ENCODE measurements at places on chromosomes 7 and 10.
A peak's percentile ranks its signal among the peaks of the same experiment; 100 is the strongest.

DNA sequence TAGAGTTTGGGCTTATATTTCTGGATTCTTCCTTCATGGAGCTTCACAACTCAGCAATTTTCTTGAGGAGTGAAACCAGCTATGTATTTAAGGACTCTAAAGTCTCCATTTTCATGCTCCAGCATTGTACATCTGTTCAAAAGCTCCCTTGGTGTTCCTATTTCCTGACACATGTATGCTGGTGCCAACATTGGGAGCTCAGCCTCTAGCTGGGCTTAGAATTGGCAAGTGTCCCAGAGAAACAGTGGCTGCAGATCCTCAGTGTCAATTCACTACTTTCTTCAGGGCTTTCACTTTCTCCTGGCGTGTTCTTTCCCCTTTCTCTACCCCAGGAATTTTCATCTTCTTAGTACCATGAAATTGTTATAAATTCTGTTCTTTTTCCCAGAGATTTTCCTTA lies 103.1 kb downstream of the ZNF467 start:
- peak; percentile 67 for DNase-seq

GRCh38 chr7:1083729-1084657 lies 3.9 kb upstream of the GPER1 start:
- DNase-seq, result no peak

DNA sequence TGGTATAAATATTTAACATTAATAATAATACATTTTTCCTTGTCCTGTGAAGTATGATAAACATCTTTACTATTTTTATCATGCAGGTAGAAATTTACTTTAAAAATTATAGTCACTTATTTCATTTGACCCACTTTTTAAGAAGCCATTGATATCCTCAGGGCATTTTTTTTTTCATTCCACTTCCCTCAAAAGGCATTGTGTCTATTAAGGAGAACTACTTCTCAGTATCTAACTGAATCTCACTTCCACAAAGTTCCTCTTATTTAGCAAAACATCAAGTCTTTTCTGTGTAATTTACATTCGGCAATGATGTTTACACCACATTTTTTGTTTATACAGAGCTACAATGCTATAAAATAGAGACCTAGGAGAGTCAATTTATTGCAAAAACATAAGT lies 388.2 kb upstream of the AKR1E2 start:
- no peak for DNase-seq

GRCh38 chr7:72334698-72335097 lies 77.4 kb downstream of the CALN1 start:
- DNase-seq, result no peak

DNA sequence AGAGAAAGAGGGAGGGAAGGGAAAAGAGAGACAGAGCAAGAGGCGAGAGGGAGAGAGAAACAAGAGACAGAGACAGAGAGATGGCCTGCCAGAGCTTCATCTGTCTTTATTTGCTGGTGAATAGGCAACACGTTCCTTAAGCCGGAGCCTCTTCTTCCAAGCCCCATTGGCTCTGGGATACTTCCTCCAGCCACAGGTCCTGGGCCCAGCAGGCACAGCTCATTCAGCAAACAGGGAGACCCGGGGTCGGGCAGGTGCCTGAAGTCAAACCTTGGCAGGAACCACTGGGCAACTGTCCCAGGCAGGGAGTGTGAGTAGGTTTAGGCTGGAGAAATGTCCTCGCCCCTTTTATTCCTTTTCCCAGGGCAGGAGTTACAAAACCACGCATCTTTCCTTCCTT lies 68.2 kb downstream of the MYL10 start:
- no peak for DNase-seq

GRCh38 chr7:50397971-50398324 lies 52.2 kb downstream of the FIGNL1 start:
- DNase-seq, result no peak

- DNase-seq, result peak; percentile 49
Observed at GRCh38 chr7:106009503-106010226, 46.6 kb downstream of the CDHR3 start.

DNA sequence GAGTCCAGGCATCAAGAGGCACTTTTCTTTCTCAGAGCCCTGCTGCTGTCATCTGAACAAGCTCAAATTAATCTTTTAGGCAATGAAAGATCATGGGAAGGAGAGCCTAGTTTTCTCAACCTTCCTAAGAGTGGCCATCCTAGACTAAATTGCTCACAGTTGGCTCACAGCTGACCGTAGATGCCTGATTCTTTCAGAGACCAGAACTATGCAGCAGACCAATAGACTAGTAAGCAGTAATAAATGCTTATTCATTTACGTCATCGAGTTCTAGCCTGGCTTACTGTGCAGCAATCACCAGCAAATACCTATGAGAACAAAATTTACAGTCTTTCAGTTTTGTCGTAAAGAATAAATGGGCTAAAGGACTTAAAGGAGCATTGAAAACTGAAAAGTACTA lies 602.9 kb upstream of the GHITM start:
- no peak for DNase-seq

DNA sequence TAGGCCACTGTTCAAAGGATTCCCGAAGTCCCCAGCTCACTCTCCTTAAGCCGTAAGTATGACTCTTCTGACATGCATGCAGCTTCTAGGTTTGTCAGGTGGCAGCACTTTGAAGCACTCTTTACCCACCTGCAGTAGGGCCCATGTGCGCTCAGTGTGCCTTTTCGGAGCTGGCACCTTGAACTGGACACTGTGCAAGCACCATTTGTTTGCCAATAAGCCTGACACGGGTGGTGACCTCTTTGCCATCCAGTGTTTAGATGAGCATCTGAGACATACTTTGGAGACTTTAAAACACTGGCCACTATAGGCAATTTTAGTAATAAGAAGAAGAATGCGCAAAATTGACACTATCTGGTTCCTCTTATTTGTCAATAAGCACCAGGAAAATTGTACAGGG lies 45.7 kb upstream of the GSAP start:
- DNase-seq, result no peak

- no peak for DNase-seq
Observed at GRCh38 chr10:60305380-60305892, 84.2 kb downstream of the ANK3 start.

- DNase-seq, result no peak
Observed at GRCh38 chr7:156823435-156823834, 69.5 kb downstream of the LMBR1 start.

GRCh38 chr7:107876916-107877315 lies 14.1 kb upstream of the DLD start:
- DNase-seq, result no peak

DNA sequence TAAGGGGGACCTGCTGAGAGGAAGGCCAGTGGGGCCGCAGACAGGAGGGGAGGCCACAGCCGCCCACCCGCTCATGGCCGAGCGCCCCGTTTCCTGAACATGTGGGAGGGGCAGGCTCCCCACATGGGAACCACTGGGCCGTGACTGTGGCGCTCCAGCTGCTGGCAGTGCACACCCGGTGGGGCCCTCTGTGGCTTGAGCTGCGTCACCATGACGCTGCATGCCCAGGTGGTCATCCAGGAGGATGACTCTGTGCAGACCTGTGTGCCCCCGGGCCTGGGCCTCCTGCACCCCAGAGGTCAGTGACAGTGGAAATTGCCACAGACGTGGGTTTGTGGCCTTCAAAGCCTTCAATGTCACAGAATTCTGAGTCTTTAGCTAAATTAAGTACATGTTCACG lies 85.1 kb downstream of the MGMT start:
- no peak for DNase-seq

GRCh38 chr7:35424869-35425495 lies 171.1 kb upstream of the TBX20 start:
- DNase-seq, result peak; percentile 11

GRCh38 chr10:116096526-116096925 lies 176.5 kb downstream of the GFRA1 start:
- DNase-seq, result no peak

DNA sequence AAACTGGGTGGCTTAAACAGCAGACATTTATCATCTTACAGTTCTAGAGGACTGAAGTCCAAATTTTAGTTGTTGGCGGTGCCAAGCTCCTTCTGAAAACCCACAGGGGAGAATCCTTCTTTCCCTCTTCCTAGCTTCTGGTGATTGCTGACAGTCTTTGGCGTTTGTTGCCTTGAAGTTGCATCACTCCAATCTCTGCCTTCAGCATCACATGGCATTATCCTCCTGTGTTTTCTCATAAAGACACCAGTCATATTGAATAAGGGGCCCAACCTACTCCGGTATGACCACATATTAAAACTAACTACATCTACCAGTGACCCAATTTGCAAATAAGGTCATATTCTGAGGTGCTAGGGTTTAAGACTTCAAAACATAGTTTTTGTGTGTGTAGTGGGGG lies 472.1 kb upstream of the IGFBP3 start:
- no peak for DNase-seq

DNA sequence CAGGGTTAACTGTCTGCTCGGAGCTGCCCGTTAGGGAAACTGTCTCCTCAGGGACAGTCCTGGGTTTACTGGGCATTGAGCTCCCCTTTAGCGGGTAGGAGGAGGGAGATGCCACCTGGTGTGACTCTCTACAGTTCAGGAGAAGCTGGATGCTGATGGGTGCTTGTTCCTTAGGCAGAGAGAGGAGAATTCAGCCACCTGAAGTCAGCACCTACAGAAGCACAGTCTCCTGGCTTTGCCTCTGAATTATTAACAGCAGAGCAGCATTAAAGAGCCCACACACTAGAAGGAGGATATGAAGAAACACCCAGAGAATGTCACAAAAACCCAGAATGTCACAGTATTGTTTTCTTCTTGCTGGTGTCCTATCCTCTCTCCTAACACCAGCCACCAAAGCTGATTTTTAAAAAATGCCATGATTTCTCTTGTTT lies 696 bp downstream of the GIMAP4 start:
- no peak for DNase-seq

GRCh38 chr10:58030208-58030607 lies 237.5 kb downstream of the IPMK start:
- DNase-seq, result no peak

GRCh38 chr7:99839287-99840021 lies 11.6 kb downstream of the CYP3A43 start:
- peak; percentile 80 for DNase-seq

- no peak for DNase-seq
Observed at GRCh38 chr7:115299397-115300037, 377.6 kb downstream of the MDFIC start.

- no peak for DNase-seq
Observed at GRCh38 chr10:69657866-69658265, 27.8 kb downstream of the FAM241B start.

GRCh38 chr7:22348379-22348778 lies 8.6 kb downstream of the RAPGEF5 start:
- no peak for DNase-seq

- DNase-seq, result no peak
Observed at GRCh38 chr7:36607721-36608095, 116.6 kb downstream of the AOAH start.

DNA sequence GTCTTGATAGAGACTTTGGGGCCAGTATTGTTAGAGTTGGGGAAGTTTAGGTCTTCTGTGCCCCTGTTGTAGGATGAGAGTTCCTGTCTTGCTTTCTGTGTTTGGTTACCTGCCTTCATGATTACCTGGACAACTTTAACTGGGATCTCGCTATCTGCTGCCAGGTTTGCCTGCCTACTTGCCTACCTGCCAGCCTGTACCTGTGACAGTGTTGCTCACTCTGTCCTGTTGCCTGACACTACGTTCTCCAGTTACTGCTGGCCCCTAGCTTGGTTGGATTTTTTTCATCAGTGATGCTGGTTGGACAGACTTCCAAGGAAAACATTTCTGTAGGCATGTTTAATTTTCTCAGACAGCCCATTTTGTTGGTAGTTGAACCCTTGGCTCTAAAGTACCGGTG lies 48.4 kb downstream of the PPP1R9A start:
- DNase-seq, result no peak

DNA sequence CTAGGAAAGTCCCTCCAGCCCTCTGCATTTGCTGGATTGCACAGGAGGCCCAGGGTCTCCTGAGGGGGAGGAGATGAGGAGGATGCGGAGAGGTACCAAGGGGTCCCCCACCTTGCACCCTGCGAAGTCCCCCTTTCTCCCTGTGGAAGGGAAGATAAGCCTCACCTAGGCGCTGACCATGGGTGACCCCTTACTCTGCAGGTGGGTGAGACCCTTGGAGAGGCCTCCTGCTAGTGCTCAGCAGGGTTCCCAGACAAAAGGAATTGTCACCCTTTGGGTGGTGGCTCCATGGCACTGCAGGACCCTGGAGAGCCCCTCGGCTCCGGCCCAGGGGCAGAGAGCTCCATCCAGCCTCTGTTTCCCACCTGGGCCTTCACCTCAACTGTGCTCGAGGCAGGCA lies 107.0 kb upstream of the RET start:
- no peak for DNase-seq

- no peak for DNase-seq
Observed at GRCh38 chr7:17535776-17536175, 237.3 kb downstream of the AHR start.

DNA sequence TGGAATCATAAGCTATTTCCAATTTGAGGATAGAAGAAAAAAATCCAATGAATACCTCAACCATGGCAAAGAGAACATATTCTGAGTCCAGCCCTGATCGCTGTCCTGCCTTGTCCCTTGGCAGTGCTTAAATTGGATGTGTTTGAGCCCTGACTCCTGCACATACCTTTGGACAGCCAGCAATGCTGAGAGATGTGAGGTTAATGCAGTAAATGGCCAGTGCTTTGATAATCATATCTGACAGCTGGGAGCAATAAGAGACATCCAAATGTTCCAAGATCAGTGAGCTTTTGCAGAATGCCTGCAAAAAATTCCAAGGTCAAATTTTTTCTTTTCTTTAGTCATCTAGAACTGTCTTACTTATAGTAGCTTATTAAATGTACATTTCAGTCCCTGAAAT lies 80.1 kb upstream of the LRRC17 start:
- DNase-seq, result no peak

DNA sequence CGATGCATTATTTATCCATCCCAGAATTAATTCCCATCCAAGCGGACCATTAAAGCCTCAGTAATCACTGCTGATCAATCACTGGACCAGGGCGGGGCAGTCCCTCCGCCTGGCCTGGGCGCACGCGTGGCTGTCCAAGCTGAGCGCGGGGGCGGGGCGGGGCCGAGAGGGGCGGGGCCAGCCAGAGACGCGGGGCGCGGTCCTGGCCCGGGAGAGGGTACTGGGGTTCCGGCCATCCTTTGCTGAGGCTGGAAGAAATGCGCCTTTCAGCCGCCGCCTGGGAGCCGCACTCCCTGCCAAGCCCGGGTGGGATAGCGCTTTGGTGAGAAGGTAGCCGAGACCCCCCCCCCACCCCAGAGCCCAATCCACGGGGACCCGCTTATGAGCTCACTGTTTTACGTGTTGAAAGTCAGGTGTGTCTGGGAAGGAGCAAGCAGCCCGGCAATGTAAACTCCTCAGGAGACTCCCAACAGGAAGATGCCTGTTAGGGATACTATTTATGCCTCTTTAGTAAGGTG lies at the start of gene ARHGAP22:
TSS of gene ARHGAP22 (minus strand) at position 83 of the 518 bp plus-strand sequence. CDS start 277 bp downstream, outside the sequence.
- DNase-seq, result no peak

GRCh38 chr10:35922876-35923600 lies 280.9 kb upstream of the FZD8 start:
- DNase-seq, result no peak
